ENCODE measurements at places on chromosomes 12 and 14.

GRCh38 chr14:106505366-106505765 is 979.0 kb downstream of the TMEM121 start:
- DNase-seq: no peak

- no peak for DNase-seq
Measured at GRCh38 chr12:116773276-116773731, 35.2 kb downstream of the RNFT2 start.

DNA sequence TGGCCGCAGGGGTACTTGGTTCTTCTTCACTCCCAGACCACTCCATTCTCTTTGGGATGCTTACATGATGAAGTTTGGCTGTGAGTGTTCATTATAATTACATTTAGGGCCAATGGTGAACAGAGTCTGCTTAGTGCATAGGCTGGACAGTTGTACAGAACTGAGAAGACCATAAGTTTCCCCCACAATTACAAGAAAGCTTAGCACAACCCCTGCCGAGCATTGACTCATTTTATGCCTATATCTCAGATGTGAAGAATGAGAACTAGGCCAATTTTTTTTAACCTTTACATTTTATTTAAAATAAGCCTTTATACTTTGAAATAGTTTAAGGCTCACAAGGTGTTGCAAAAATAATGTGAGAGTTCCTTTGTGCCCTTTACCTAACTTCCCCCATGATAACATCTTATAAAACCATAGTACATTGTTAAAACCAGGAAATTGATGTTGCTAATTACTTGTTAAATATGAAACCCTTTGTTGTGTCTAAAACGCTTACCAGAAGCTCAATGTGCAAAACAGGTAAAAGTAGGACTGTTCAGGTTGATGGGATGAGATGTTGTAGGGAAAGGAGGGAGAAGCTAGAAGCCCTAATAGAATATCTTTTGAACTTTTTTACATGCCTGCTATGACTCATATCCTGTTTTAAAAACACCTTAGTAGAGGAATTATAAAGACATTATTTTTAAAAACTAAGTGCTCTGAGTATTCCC is 47.2 kb downstream of the ALDH1L2 start:
- DNase-seq: no peak

GRCh38 chr12:114982760-114983159 is 298.8 kb upstream of the TBX3 start:
- DNase-seq: no peak

DNA sequence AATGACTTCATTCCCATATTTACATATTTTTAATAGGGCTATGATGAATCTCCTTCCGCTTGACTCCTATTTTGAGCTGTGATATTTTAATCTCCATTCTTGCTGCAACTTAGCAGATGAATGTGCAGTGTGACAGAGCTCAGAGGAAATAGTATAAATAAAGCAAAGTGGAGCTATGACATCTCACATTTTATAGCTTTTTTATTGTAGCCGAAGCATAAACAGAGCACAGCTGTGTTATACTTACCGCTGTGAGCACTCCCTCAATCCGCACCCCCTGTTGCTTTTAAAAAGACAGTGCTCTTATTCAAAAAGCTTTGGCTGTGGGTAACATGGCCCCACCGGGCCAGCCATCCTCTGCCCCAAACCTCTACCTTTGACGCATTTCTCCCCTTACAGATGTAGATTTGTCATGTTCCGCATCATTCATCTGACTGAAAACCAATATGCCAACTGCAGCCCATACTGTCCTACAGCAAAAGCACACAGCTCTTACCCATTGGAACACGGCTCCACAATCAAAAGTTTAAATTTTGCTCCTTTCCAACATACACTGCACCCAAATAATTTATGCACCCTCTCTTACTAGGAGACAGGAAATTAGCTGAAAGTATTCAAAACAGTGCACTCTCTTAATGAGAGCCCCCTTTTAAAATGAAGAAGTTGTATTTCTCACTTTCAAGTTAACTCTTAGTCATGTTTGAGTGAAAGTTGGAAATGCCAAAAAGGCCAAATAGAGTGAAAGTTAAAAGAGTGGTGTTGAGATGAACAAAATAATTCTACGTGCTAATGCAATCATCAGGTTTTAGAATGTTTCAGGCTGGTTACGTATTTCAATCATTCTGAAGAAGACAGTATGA is 429.3 kb upstream of the SOX5 start:
- no peak for DNase-seq

GRCh38 chr12:33546004-33546403 is 106.4 kb upstream of the SYT10 start:
- DNase-seq: no peak

- DNase-seq: no peak
Measured at GRCh38 chr12:100058482-100059029, 73.8 kb upstream of the ANKS1B start.

DNA sequence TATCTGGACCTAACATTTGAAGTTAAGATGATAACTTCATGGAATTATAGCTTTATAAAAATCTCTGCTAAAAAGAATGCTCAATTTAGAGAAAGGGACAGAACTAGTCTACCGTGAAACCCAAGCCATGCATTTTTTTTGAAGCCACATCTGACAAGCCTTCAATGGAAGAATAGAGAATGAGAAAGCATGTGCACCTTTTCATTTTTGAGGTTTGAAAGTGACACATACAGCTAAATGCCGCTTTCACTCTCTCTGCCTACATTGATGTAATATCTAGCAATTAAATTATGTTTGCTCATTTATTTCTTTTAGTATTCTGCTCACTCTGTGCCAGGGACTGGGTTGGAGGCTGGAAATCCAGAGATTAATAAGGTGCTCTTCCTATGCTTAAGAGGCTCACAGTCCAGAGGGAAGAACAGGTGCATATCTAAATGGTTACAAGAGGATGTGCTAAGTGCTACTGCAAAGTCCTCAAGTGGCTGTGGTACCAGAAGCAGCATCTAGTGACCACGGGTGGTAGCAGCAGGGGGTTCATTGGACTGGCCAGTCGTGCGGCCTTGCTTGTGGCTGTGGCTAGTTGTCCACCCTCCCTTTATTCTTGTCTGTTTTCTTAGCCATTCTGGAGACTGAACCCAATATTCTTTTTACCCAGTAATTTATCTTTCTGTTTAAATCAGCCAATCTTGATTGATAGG is 60.4 kb downstream of the PPP1R36 start:
- no peak for DNase-seq

DNA sequence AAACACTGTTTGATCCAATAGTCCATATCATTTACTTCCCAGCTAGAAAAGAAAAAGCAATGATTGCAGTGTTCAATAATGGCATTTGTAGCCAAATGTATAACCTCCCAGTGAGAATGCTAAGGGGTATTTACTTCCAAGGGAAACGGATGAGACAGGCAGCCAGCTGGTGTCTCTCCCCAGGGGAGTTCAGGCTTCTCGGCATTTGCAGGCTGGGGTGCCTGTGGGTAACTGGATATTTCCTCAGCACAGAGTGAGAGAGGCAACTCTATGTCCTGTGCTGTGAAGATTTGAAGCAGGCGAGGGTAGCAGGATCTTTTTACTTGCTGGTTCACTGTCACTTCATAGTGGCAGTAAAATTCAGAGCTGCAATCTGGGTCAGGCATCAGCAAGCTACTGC is 1455.6 kb upstream of the TMEM132C start:
- no peak for DNase-seq

GRCh38 chr12:93741659-93742109 is 64.5 kb downstream of the CRADD start:
- DNase-seq: no peak

DNA sequence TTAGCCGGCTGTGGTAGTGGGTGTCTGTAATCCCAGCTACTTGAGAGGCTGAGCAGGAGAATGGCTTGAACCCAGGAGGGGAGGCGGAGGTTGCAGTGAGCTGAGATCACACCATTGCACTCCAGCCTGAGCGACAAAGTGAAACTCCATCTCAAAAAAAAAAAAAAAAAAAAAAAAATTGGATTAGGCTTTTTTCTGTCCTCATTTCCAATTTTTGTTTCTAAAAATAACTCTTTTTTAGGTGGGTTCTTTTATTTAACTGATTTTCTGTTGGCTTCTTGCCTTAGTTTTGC is 863.7 kb downstream of the LRFN5 start:
- DNase-seq: no peak

DNA sequence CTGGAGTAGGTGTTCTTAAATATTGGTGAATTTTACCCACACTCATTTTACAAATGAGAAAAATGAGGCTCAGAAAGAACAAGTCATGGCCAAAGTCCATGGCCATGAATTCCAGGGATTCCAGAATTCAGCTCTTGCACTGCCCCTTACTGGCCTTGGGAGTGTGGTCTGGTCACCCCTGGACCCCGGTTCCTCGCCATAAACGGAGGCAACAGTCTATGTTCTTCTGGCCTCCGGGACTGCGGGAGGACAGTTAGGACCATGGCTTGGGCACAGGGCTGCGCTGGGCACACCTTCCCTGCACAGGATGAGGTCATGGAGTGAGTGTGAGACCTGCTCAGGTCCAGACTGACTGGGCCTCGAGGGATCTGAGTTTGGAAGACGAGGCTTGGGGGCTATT is 6.9 kb downstream of the CCDC197 start:
- no peak for DNase-seq

GRCh38 chr12:107091381-107091780 is 2.0 kb downstream of the CRY1 start:
- no peak for DNase-seq

- no peak for DNase-seq
Measured at GRCh38 chr12:116241157-116241759, 36.2 kb downstream of the MED13L start.

DNA sequence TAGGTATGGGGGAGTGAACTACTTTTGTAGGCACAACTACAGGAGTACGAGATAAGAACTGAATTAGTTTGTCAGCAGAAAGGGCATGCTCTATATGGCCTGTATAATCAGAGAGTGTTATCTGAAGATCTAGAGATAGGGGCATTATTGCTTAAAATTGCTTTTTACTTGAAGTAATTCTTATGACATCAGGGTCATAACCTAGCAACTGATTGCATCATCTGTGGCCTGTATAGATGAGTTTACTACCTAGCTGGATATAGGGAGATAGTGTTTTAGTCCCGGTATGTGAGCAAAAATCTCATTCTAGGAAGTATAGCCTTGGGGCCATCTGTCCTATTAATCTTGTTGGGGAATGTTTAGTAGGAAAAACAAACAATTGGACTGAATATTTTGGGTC is 142.7 kb downstream of the TMEM117 start:
- no peak for DNase-seq

DNA sequence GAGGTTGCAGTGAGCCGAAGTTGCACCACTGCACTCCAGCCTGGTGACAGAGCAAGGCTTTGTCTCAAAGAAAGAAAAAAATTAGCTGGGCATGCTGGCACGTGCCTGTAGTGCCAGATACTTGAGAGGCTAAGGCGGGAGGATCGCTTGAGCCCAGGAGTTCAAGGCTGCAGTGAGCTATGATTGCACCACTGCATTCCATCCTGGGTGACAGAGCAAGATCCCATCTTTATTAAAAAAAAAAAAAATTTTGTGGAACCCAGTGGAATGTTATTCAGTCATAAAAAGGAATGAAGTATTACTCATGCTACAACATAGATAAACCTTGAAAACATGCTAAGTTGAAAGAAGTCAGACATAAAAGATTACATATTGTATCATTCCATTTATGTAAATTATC is 8.3 kb upstream of the ERBB3 start:
- DNase-seq: no peak

GRCh38 chr14:103074729-103075367 is 9.2 kb upstream of the LBHD2 start:
- DNase-seq: no peak

- no peak for DNase-seq
Measured at GRCh38 chr14:20986811-20987210, 3.0 kb upstream of the METTL17 start.

GRCh38 chr14:36767603-36768281 is 106.1 kb downstream of the PAX9 start:
- DNase-seq: no peak

GRCh38 chr12:132850291-132850690 is 21.6 kb upstream of the GOLGA3 start:
- no peak for DNase-seq

DNA sequence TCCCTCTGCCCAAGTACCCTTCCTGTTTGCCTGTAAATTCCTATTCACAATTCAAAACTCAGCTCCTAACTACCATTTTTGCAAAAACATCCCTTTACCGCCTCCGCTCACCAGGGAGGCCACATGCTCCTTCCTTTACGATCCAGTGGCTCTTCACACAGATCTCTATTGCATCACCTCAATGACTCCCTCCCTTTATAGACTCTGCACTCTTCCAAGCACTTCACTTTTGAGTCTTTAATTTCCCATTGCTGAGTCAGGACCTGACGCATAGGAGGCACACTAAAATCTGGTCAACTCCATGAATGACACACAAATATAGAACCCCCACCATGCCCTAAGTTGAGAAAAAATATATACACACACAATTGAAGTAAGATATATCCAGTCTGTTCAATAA is 45.9 kb downstream of the PPP1R13B start:
- DNase-seq: no peak

GRCh38 chr14:96057738-96058137 is 18.6 kb downstream of the C14orf132 start:
- DNase-seq: no peak

- no peak for DNase-seq
Measured at GRCh38 chr12:54301428-54302048, 723 bp upstream of the NFE2 start.

GRCh38 chr12:40587970-40588369 is 104.3 kb upstream of the CNTN1 start:
- no peak for DNase-seq

DNA sequence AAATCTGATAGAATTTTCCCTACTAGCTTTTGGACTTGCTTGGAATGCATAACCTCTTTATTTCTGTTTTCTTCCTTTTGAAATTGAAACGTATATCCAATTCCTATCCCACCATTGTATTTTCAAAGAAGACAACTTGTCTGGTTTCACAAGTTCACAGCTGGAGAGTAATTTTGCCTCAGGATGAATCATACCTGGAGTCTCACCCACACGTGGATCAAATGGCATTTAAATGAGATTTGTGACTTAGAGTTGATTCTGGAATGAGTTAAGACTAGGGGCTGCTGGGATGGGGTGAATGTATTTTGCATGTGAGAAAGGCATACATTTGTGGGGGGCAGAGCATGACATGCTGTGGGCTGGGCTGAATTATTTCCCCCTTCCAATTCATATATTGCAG is 516.5 kb upstream of the MGAT4C start:
- no peak for DNase-seq

DNA sequence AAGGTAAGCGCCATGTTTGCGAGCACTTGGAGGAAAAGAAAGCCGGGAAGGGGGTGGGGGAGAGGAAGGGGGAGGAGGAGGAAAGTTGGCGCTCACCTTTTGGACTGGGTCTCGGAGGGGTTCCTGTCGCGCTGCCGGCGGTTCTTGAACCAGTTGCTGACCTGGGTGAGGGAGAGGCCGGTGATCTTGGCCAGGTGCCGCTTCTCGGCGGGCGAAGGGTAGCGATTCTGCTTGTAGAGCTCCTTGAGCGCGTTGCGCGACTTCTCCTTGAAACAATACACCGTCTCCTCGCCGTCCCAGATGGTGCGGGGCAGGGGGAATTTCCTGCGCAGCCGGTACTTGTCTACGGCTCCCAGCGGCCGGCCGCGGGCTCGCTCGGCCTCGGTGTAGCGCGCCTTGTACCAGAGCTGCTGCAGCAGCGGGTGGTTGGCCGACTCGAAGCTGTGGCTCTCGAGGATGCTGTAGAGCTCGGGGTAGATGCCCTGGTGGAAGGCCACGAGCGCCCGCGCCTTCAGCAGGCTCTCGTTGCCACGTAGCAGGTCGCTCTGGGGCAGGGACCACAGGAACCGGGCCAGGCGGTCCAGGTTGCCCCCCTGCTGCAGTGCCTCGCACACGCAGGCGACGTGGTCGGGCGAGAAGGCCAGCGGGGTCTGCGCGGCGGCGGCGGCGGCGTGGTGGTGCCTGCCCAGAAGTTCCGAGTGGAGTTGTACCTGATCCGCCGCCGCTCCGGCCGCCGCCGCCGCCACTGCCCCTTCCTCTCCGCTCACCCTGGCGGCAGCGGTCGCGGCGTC is 840 bp downstream of the SIX4 start:
- no peak for DNase-seq

Measured in stimulated activated CD8-positive, alpha-beta memory T cell treated with anti-CD3 and anti-CD28 coated beads, Interleukin-4, amount 100 ng/mL, for 4 hours (primary cell).